Smooth muscle cell of the coronary artery (primary cell): ENCODE measurements at places on chromosomes 5 and 9. TPM values are rescaled to one million over a fixed set of nuclear protein-coding genes. Genes with fewer than 3 reads are reported as not detected.

Gene CEL
- total RNA-seq: under 0.01 and 0.15 TPM in 2 replicates

Gene OBP2B
- total RNA-seq: not detected in 2 replicates

Gene ATOSB
- total RNA-seq: 11.9 and 25.1 TPM in 2 replicates

Gene AUH
- total RNA-seq: 11.4 and 21.4 TPM in 2 replicates

Gene DNM1
- 4.4 and 70.0 TPM in 2 replicates for total RNA-seq

Gene SNCAIP
- total RNA-seq: 0.23 TPM in 1 of 2 replicates, not detected in the other

Gene DOCK8
- total RNA-seq: 0.12 TPM in 1 of 2 replicates, not detected in the other

Gene CER1
- total RNA-seq: not detected in 2 replicates

Gene CCL27
- 0.47 TPM in 1 of 2 replicates, not detected in the other for total RNA-seq

Gene FEM1C
- 13.6 and 16.6 TPM in 2 replicates for total RNA-seq

Gene LHX3
- total RNA-seq: not detected in 2 replicates

Gene HK3
- total RNA-seq: 0.08 and 0.23 TPM in 2 replicates

Gene EPB41L4B
- total RNA-seq: 0.12 and 1.7 TPM in 2 replicates

Gene PRLR
- total RNA-seq: under 0.01 and 0.08 TPM in 2 replicates

Gene SPRY4
- total RNA-seq: 2.6 and 10.7 TPM in 2 replicates

Gene HTR1A
- total RNA-seq: not detected in 2 replicates

Gene KIF12
- under 0.01 TPM in 1 of 2 replicates, not detected in the other for total RNA-seq

Gene TEX48
- not detected in 2 replicates for total RNA-seq

Gene HAVCR2
- total RNA-seq: 0.30 and 6.9 TPM in 2 replicates

Gene RAD50
- 20.3 and 24.3 TPM in 2 replicates for total RNA-seq

Gene SNAPC4
- 2.7 and 4.9 TPM in 2 replicates for total RNA-seq

Gene TIGD6
- total RNA-seq: 5.4 and 8.3 TPM in 2 replicates

Gene TICAM2
- 0.94 and 1.4 TPM in 2 replicates for total RNA-seq

Gene BTNL8
- under 0.01 TPM in 1 of 2 replicates, not detected in the other for total RNA-seq

Gene LCN1
- not detected in 2 replicates for total RNA-seq

Gene ANKRD34B
- not detected in 2 replicates for total RNA-seq

Gene SPATA31D1
- total RNA-seq: not detected in 2 replicates

Gene RALGDS
- 18.6 and 22.1 TPM in 2 replicates for total RNA-seq

Gene CAPSL
- not detected in 2 replicates for total RNA-seq

Gene SLCO4C1
- total RNA-seq: not detected in 2 replicates

Gene PRRX2
- 8.5 and 15.1 TPM in 2 replicates for total RNA-seq

Gene TLR4
- 7.1 and 83.6 TPM in 2 replicates for total RNA-seq

Gene PCDHGA10
- total RNA-seq: 2.6 and 4.2 TPM in 2 replicates

Gene COMMD10
- 14.2 and 29.5 TPM in 2 replicates for total RNA-seq

Gene PCDHGB4
- total RNA-seq: 22.8 and 23.2 TPM in 2 replicates

Gene ADGRD2
- total RNA-seq: not detected in 2 replicates

Gene RGS7BP
- total RNA-seq: 0.23 and 0.83 TPM in 2 replicates

Gene PLEKHG4B
- under 0.01 TPM in 1 of 2 replicates, not detected in the other for total RNA-seq

Gene SPINK9
- not detected in 2 replicates for total RNA-seq

Gene SLC22A4
- 1.5 and 3.8 TPM in 2 replicates for total RNA-seq

Gene TYRP1
- 0.38 TPM in 1 of 2 replicates, not detected in the other for total RNA-seq

Gene SPINK1
- total RNA-seq: 0.68 TPM in 1 of 2 replicates, not detected in the other

Gene NR2F1-AS1
- total RNA-seq: 16.0 and 24.2 TPM in 2 replicates

Gene LOX
- 77.0 and 89.1 TPM in 2 replicates for total RNA-seq

Gene PMPCA
- total RNA-seq: 29.3 and 46.5 TPM in 2 replicates

Gene ITGA2
- 8.2 and 63.8 TPM in 2 replicates for total RNA-seq

Gene ZNF454
- total RNA-seq: 1.4 and 2.8 TPM in 2 replicates

Gene PCDHB16
- total RNA-seq: 0.23 and 0.70 TPM in 2 replicates

Gene GHR
- 2.0 and 4.4 TPM in 2 replicates for total RNA-seq

Gene ACOT12
- total RNA-seq: not detected in 2 replicates

Gene NR4A3
- 0.23 and 0.35 TPM in 2 replicates for total RNA-seq

Gene DMRTA1
- 0.12 and 0.30 TPM in 2 replicates for total RNA-seq

Gene DUSP1
- total RNA-seq: 41.5 and 80.1 TPM in 2 replicates

Gene BAAT
- total RNA-seq: not detected in 2 replicates

Gene TRIM36
- total RNA-seq: 0.12 and 0.15 TPM in 2 replicates
